Large intestine (tissue), 12 donors: ENCODE measurements at places on chromosomes 2 and 18. TPM values are rescaled to one million over a fixed set of nuclear protein-coding genes. Genes with fewer than 3 reads are reported as not detected.

Gene CAPG
- 40.7 TPM for polyA plus RNA-seq

Gene SCN3A
- 5.5 TPM for polyA plus RNA-seq

Gene DNAJC5G
- polyA plus RNA-seq: 0.19 TPM

DNA sequence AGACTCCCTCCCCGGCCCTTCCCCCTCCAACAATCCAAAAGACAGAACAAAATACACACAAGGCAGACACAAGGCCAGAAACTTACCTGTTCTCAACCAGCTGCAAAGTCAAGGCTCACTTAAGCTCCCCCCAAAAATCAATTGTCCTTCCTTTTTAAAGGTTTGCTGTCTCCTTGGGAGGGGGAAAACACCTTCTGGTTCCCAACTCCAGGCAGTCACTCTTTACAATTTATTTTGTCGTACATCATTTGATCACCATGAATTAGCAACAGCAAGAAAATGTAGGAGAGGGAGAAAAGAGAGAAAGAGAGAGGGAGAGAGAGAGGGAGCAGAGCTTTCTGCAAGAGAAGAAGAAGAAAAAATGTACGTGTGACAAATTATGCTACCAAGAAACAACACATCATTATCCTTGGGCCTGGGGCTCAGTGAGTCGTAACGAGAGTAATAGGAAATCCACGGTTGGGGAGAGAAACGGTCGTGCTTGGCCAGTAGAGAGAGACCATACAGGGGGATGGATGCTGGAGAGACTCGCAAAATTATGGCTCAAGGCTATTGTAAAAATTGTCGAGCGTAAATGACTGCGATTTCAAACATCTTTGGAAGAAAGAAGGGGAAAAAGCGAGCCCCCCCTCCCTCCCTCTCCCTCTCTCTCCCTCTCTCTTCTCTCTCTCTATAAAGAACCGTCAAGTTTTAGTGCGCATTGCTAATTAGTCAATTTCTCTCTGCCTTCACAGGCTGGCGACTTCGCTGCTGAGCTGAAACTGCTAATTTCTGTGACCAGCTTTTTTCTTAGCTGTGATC is at the start of gene KLHL14:
Gene KLHL14 (minus strand): TSS at position 443 of the 801 bp plus-strand sequence. CDS start 2,432 bp downstream, outside the sequence.
- H3K36me3 ChIP-seq: no peaks in the 10 kb centered on the region
- H3K4me3 ChIP-seq: no peak within 1 kb of the TSS
- DNase-seq: no peak
- peaks cover 50% of the 10 kb centered on the region for H3K27me3 ChIP-seq

GRCh38 chr2:55014962-55015939 is 35.0 kb downstream of the RTN4 start:
- peaks cover 23% of the 10 kb centered on the region for H3K4me1 ChIP-seq
- H3K4me3 ChIP-seq: no peak overlapping the region
- no peaks in the 10 kb centered on the region for H3K36me3 ChIP-seq
- no peaks in the 10 kb centered on the region for H3K27me3 ChIP-seq

Gene PIEZO2
- 25.1 TPM for polyA plus RNA-seq

DNA sequence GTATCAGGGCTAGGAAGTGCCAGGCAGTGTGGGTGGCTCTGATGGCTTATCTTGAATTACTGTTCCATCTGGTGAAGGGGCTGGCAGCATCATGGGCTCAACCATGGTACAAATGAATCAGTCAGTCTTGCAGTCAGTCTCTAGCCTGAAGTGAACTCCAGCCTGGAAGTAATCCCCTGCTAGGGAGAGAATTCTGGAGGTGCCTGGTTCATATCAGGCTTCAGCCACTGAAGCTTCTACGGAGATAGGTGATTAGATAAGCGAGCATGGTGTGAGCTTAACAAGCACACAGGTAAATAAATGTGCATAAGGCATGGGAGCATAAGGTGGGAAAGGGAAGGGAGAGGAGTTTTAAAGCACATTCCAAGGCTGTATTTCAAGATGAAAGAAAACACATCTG is 541.7 kb downstream of the MBD2 start:
- no peak overlapping the region for H3K27ac ChIP-seq
- H3K4me1 ChIP-seq: no peaks in the 10 kb centered on the region
- no peak overlapping the region for H3K4me3 ChIP-seq
- no peak for DNase-seq
- H3K36me3 ChIP-seq: no peaks in the 10 kb centered on the region

Gene TGFA
- 8.4 TPM for polyA plus RNA-seq

Gene SH3RF3
- polyA plus RNA-seq: 3.0 TPM

DNA sequence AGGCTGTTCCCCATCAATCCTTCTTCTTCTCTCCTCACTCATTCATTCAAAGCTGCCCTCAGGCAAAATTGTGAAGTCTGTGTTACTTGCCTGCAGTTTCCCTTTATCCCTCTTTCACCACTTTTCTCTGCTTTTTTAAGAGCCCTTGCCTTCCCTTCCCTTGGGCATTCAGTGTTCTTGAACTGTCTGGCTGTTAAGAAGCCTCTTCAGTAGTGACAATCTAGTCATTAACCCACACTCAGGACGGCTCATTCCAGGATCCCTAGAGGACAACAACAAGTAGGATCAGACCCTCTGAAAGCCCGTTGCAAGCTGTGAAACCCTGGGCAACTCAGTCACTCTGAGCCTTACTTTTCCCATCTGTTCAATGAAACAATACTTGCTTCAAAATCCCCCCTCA is 615.7 kb downstream of the EPHA4 start:
- H3K36me3 ChIP-seq: no peaks in the 10 kb centered on the region
- H3K27me3 ChIP-seq: no peaks in the 10 kb centered on the region
- H3K4me1 ChIP-seq: no peaks in the 10 kb centered on the region
- no peak overlapping the region for H3K4me3 ChIP-seq
- no peak for DNase-seq
